AG08395 (cell line): ENCODE measurements at places on chromosomes 16 and 17.

GRCh38 chr16:54060599-54061421 lies 225.8 kb downstream of the IRX3 start:
- DNase-seq = no peak

DNA sequence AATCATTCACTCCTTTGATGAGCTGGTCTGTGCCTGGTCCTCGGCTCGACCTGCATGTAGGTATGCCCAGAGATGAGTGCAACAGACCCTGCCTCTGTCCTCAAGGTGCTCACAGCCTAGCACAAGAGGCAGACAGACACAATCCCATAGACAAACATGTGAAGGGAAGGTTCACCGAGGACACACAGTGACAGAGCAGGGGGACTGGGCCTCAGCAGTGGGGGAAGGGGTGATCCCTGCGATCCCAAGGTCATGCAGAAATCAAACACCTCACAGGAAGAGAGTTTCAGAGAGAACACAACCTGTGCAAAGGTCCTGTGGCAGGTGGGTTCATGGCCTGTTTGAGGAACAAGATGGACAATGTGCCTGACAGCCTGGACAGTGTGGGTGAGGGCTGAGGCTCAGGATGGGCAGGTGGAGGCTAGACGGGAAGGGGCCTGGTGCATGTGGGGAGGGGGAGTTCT lies 4.2 kb upstream of the VASN start:
- DNase-seq = no peak

DNA sequence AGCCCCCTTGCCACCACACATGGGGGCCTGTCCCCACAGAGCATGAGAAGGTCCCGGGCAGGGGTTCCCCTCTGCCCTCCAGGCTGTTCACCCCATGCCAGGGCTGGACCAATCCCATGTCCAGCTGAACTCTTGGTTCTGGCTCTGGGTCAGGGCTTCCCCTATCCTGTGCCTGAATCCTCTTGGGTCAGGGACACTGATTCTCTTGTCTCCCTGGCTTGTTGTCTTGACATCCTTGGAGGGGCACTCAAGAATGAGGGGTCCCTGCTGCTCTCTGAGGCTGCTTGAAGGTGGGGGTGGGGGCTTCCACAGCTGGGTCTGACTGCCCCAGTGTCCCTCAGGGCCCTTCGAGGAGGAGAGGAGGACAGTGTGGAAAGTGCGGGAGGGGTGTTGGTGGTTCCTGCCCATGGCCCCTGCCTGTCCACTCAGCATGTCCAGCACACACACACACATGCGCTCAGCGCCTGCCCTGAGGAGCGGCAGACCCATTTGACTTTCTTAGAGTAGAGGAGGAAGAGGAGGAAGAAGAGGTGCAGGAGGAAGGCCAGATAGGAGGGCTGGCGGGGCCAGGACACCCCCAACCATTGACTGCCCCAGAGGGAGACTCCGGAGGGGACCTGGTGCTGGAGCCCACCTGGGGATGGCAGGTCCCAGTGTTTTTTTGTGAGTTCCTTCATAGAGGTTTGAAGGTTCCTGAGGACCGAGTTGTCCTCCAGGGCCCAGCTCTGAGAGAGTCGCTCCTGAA lies 47.0 kb downstream of the TNFRSF13B start:
- DNase-seq = no peak

- no peak for DNase-seq
Measured at GRCh38 chr17:27895940-27896535, 2.9 kb upstream of the LYRM9 start.

GRCh38 chr16:28289048-28289447 lies 3.3 kb upstream of the SBK1 start:
- no peak for DNase-seq
